ENCODE measurements at places on chromosomes 12 and 14.

DNA sequence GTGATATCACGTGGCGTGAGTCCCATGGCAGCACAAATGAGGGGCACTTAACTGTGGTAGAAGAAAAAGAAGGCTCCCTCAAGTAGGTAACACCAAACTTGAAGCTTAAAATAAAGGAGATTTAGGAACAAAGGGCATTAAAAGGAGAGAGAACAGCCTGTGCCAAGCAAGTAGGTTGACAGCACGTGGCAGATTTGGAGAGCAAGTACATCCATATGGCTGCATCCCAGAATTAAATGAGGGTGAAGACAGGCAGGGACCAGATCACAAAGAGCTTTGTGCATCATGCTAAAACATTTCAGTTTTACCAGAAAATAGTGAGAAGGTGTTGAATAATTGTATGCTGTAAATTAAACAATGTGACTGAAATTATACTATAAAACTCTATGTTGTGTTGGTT lies 32.8 kb downstream of the KCNMB4 start:
- no peak overlapping the region for H3K4me3 ChIP-seq
- no peaks in the 10 kb centered on the region for H3K4me1 ChIP-seq
- no peak overlapping the region for H3K27ac ChIP-seq
- DNase-seq: no peak
- no peaks in the 10 kb centered on the region for H3K27me3 ChIP-seq

GRCh38 chr12:15932971-15933370 lies 21.8 kb downstream of the DERA start:
- H3K4me1 ChIP-seq: no peaks in the 10 kb centered on the region
- H3K36me3 ChIP-seq: no peaks in the 10 kb centered on the region
- no peaks in the 10 kb centered on the region for H3K27me3 ChIP-seq
- no peak overlapping the region for H3K4me3 ChIP-seq
- H3K27ac ChIP-seq: no peak overlapping the region

DNA sequence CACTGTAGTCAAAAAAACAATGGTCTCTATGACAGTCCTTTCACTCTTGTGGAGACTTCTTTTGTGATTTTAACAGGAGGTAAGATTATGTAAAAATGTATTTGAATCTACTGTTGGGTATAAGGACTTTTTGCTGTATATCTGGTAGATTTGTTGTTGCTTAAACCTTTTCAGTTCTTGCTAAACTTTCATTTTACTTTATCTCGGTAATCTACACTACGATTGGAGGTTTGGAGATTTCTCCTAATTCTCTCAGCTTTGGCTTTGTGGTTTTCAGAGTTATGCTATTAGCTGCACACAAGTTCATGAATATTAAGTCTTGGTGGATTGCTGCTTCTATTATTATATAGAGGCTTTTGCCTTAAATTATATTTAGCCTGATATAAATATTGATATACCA lies 116.6 kb upstream of the HIF1A start:
- no peaks in the 10 kb centered on the region for H3K36me3 ChIP-seq
- H3K27ac ChIP-seq: no peak overlapping the region
- no peaks in the 10 kb centered on the region for H3K4me1 ChIP-seq
- DNase-seq: peak; percentile 68
- peaks cover 13% of the 10 kb centered on the region for H3K27me3 ChIP-seq

- H3K27me3 ChIP-seq: no peaks in the 10 kb centered on the region
- no peak overlapping the region for H3K27ac ChIP-seq
- peaks cover 73% of the 10 kb centered on the region for H3K36me3 ChIP-seq
Measured at GRCh38 chr12:53518381-53518780, 11.1 kb upstream of the NPFF start.

- H3K4me3 ChIP-seq: no peak overlapping the region
- H3K27ac ChIP-seq: no peak overlapping the region
- H3K27me3 ChIP-seq: no peaks in the 10 kb centered on the region
- no peak for DNase-seq
- H3K4me1 ChIP-seq: no peaks in the 10 kb centered on the region
- no peaks in the 10 kb centered on the region for H3K36me3 ChIP-seq
Measured at GRCh38 chr12:33472299-33472698, 32.7 kb upstream of the SYT10 start.

- H3K4me3 ChIP-seq: no peak overlapping the region
- no peak overlapping the region for H3K27ac ChIP-seq
- H3K36me3 ChIP-seq: no peaks in the 10 kb centered on the region
- peak; percentile 34 for DNase-seq
- no peaks in the 10 kb centered on the region for H3K27me3 ChIP-seq
Measured at GRCh38 chr12:18861287-18861858, 123.5 kb downstream of the CAPZA3 start.

DNA sequence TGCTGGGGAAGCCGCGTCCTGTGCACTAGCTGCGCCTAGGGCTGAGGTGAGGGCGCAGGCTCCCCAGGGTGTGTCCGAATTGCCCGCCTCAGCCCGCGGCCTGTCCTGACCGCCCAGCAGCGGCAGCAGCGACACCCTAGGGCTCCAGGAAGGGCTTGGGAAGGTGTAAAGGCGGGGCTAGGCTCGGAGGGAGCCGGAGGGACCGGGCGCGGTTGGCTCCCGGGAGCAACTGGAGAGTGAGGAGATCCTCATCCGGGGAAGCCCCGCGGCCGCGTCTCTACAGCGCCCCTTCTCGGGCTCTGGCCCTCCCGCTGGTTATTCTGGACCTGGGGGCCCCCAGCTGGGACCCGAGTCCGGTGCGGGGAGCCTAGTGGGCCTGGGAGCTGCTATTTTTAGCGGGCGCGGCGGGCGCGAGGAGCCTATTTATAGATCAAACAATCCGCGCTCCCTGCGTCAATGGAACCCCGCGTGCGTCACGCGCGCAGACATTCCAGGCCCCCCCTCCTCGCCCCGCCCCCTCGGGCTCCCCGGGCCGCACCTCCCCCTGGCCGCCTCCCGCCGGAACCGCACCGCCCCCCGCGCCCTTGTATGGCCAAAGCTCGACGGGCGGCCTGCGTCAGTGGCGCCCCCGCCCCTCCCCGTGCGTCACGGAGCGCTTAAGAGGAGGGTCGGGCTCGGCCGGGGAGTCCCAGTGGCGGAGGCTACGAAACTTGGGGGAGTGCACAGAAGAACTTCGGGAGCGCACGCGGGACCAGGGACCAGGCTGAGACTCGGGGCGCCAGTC lies at the start of gene NR4A1:
TSS of gene NR4A1 (plus strand) at position 685 of the 784 bp plus-strand sequence. CDS start 2,887 bp downstream, outside the sequence.
- no peaks in the 10 kb centered on the region for H3K36me3 ChIP-seq
- no peaks in the 10 kb centered on the region for H3K4me1 ChIP-seq
- peak within 1 kb of the TSS; percentile 65 for H3K27ac ChIP-seq
- peaks cover 22% of the 10 kb centered on the region for H3K27me3 ChIP-seq
- DNase-seq: peak; percentile 98
- H3K4me3 ChIP-seq: peak within 1 kb of the TSS; percentile 79

GRCh38 chr12:51915951-51916350 lies 8.6 kb downstream of the ACVRL1 start:
- no peak for DNase-seq
- H3K4me1 ChIP-seq: peaks cover 10% of the 10 kb centered on the region
- no peak overlapping the region for H3K27ac ChIP-seq
- H3K36me3 ChIP-seq: no peaks in the 10 kb centered on the region
- no peaks in the 10 kb centered on the region for H3K27me3 ChIP-seq

DNA sequence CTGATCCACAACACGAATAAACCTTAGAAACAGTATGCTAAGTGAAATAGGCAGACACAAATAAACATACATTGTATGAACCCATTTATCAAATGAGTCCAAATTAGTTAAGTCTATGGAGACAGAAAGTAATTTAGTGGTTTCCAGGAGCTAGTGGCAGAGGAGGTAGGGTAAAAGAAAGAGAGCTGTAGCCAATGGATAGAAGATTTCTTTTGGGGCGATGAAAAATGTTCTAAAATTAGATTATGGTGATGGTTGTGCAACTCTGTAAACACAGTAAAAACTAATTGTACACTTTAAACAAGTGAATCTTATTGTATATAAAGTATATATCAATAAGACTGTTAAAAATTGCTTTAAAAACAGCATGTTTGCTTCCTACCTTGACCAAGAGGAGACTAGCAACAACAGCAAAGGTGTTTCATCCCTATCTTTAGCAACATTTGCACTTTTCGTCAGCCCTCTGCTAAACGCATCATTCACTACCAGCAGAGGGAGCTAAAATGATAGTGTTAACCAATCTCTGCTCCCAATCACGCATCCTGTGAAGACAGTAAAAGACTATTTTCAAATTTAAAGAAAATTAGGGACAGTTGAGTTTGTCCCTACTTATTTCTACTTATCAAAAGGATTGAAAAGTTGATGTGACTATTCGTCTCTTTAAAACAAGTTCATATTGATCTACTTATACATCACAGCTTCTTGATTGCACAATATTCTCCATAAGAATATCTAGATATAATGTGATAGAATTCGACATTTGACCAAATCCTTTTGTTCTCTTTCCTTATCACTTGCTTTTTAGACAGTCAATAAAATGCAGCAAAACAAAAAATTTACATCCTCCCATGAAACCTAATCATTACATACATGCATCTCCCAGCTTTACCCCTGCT lies 24.0 kb upstream of the LGR5 start:
- DNase-seq: peak; percentile 69
- H3K36me3 ChIP-seq: no peaks in the 10 kb centered on the region
- no peak overlapping the region for H3K27ac ChIP-seq
- no peaks in the 10 kb centered on the region for H3K4me1 ChIP-seq
- H3K4me3 ChIP-seq: no peak overlapping the region
- H3K27me3 ChIP-seq: no peaks in the 10 kb centered on the region

DNA sequence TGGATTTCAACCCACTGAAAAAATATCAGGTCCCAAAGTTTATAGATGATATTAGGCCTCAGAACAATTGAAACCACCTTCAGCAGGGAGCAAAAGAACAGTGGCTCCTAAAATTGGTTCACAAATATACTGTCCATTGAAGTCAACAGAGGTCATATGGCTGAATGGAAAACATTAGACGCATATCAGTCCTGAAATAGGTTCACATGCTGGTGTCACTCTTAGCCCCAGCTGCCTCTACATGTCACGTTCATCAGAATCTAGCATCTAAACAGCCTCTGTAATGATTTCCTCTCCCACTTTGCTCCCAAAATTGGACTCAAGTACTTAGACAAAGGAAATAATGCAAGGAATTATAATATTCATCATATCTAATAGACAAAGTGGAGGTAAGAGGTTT lies 8.7 kb downstream of the FLRT2 start:
- no peak overlapping the region for H3K27ac ChIP-seq
- peaks cover 9% of the 10 kb centered on the region for H3K4me1 ChIP-seq
- H3K4me3 ChIP-seq: no peak overlapping the region
- no peaks in the 10 kb centered on the region for H3K36me3 ChIP-seq
- H3K27me3 ChIP-seq: peaks cover 17% of the 10 kb centered on the region

DNA sequence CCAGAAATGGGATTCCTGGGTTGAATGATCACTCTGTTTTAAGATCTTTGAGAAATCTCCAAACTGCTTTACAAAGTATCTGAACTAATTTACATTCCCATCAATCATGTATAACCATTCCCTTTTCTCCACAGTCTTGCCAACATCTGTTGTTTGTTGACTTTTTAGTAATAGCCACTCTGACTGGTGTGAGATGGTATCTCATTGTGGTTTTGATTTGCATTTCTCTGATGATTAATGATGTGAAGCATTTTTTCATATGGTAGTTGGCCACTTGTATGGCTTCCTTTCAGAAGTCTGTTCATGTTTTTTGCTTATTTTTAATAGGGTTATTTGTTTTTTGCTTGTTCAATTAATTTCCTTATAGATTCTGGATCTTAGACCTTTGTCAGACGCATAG lies 211.8 kb upstream of the AVPR1A start:
- H3K36me3 ChIP-seq: no peaks in the 10 kb centered on the region
- no peak overlapping the region for H3K27ac ChIP-seq
- no peaks in the 10 kb centered on the region for H3K4me1 ChIP-seq
- H3K27me3 ChIP-seq: no peaks in the 10 kb centered on the region

DNA sequence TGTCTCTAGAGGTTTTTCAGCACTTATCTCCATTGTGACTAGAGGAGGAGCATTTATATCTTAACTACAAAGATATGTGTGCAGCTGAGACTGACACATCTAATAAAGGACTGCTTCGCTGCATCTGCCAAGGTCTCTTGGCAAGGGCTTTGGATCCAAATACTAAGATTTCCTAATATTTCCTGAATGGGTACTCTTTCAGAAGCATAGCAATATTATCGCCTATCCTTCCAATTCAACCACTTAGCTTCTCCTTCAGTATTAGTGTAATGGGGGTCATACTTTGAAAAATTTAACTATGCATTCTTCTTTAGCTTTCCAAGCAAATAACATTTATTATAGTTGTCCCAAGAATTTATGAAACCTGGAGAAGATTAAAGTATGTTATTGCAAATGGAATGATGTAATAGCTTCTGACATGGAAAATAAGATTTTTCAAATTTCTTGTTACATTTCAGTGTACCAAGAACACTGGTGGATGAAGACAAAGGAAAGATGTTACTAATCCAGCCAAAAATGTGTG lies 243.0 kb upstream of the PDE3A start:
- no peaks in the 10 kb centered on the region for H3K27me3 ChIP-seq
- no peaks in the 10 kb centered on the region for H3K36me3 ChIP-seq
- no peak overlapping the region for H3K4me3 ChIP-seq
- H3K27ac ChIP-seq: no peak overlapping the region
- no peaks in the 10 kb centered on the region for H3K4me1 ChIP-seq

DNA sequence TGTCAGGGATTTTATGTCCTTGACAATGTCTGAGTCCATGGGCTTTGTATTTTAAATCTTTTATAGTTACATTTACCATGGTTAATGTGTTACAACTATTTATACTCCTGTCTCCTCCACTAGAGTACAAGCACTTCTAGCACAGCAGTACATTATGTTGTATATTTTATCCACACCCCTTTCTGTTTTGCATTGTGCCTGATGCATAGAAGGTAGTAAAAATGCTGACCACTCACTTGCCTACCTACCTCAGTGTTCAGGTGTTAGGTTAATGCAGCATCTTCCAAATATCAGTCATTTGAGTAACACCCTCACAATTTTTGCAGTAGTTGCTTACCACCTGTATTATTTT lies 31.1 kb upstream of the SLC38A2 start:
- no peak overlapping the region for H3K27ac ChIP-seq
- no peaks in the 10 kb centered on the region for H3K27me3 ChIP-seq
- H3K4me3 ChIP-seq: no peak overlapping the region
- no peaks in the 10 kb centered on the region for H3K36me3 ChIP-seq
- peaks cover 8% of the 10 kb centered on the region for H3K4me1 ChIP-seq

GRCh38 chr12:96456265-96456974 lies 33.0 kb upstream of the CFAP54 start:
- DNase-seq: no peak
- no peaks in the 10 kb centered on the region for H3K36me3 ChIP-seq
- H3K4me3 ChIP-seq: no peak overlapping the region
- H3K27me3 ChIP-seq: no peaks in the 10 kb centered on the region

DNA sequence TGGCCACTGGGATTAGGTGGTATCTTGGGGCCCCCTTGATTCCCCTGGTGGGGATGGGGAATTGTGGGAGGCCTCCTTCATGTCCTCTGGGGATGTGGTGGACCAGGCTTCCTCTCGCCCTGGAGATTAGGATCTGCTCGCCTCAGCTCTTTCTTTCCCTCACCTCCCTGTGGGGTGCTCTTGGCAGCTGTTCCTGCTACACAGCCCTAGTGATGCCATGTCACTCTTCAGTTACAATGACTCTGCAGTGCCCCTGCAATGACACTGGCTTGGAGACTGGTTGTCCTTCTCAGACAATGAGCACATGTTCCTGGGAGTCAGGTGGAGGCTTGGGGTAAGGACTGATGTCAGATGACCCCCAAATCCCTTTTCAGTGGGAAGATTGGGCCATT lies 83.9 kb downstream of the ADCK1 start:
- H3K27ac ChIP-seq: no peak overlapping the region
- H3K27me3 ChIP-seq: no peaks in the 10 kb centered on the region
- H3K36me3 ChIP-seq: peaks cover 8% of the 10 kb centered on the region
- H3K4me1 ChIP-seq: no peaks in the 10 kb centered on the region
- H3K4me3 ChIP-seq: no peak overlapping the region
- peak; percentile 24 for DNase-seq

All from common myeloid progenitor, CD34-positive (primary cell).